ENCODE measurements at places on chromosomes 11 and 22.

DNA sequence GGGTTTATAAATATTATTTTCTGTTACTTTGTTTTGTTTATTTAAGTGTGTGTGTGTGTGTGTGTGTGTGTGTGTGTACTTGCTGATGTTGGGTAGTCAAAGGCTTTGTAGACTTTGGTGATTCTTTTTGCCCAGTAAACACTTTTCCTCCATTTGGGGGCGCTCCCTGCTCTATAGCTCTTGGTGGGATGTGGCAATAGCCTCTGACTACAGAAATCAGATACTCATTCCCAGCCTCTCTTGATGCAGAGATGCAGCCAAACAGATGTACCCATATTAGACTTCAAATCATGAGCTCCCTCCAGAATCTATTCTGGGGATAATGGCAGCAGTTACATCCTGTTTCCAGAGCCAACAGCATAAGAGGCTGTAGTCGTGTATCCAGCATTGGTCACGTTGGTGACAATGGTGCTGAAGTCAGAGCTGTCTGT lies 33.4 kb upstream of the APOL5 start:
- no peak for DNase-seq

- DNase-seq: peak; percentile 53
Observed at GRCh38 chr11:121300313-121300971, 7.9 kb downstream of the SC5D start.

GRCh38 chr11:19646921-19647320 lies 65.7 kb upstream of the NAV2 start:
- DNase-seq: no peak

GRCh38 chr22:31277741-31278140 lies 14.5 kb downstream of the PIK3IP1 start:
- DNase-seq: no peak

DNA sequence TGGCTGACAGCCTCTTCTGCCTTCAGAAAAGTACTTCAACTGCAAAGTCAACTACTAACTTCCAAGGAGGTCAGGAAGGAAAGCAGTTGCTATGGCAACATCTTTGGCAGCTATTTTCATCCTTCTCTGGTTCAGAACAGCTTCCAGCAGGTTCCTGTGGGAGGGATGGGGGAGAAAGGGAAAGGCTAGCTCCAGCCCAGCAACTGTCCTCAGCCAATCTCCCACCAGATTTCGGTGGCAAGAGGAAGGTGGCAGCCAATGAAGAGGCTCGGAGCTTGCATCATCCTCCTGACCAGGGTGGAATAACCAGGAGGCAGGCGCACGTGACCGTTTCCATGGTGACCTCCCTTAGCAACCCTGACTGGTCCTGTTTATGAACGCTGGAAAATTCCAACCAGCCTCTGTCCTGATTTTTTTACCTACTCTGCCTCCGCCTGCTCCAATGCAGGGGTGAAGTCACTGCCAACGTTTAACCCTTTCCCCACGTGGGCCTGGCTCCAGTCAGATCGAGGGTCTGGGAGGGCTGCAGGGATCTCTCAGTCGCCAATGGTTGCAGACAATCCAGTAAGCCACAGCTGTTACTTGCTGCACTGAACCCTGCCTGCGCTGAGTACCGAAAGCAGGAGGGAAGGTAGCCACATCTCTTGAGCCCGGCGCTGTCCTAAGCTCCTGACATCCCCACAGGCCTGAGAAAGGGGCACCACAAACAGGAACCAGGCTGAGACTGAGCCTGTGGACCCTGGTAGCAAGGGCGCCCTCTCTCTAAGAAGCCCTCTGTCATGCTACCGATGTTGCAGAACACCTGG lies 11.2 kb upstream of the MALAT1 start:
- peak; percentile 98 for DNase-seq

DNA sequence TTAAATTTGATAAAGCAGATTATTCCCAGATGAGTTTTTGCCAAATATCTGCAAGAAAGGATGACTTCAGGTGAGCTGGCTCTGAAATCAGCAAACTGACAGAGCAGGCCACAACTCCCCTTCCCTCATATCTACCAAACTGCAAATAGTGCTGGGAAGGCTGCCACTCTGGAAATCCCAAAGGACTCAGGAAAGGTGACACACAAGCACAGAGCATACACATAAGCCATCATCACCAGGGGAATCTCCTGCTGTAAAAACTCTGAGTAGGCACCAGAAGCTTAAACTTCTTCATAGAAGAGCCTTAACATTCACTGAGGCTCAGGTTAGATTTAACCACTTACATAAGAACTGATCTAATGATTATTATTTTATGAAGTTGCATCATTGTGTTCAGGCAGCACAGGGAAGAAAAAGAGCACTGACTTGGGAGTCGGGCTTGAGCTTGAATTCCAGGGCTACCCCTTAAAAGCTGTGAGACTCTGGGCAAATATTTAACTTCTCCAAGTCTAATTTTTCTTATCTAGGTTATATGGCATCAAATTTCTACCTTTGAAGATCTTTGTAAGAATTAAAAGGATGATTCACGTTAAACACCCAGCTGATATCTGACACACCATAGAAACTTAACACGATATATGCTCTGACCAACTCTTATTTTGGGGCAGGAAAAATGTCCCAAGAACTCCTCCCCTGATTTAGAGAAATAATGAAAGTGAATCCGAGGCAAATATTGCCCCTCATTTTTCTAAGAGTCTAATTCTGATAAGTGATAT lies 15.0 kb downstream of the SYTL2 start:
- no peak for DNase-seq

DNA sequence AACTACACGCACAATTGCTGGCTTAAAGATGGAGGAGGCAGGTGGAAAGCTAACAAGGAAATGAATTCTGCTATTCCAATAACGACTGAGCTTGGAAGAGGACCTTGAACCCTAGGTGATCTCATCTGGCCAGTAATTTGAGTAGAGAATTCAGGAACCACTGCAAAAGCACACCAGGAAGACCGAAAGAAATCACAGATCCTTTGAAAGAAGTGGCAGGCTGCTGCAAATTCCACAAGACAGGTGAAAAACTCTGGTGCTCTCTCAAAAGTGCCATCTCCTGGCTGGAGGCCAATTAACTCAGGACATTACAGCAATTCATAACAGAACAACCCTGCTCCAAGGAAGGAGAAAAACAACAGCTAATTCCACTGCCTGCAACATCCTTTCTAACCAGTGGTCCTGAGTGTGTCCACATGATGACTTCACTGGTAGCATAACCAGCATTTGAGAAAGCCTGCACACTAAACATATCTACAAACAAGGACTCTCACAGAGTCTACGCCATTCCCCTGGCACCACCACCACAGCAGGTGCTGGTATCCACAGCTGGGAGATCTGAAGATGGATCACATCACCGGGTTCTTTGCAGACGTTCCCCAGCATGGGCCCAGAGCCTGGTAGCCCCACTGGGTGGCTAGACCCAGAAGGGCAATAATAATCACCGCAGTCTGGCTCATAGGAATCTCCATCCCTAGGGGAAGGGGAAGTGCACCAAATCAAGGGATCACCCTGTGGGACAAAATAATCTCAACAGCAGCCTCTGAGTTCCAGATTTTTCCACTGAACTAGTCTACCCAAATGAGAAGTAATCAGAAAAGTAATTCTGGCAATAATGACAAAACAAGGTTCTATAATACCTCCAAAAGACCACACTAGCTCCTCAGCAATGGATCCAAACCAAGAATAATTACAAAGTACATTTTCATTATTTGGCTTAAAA lies 44.9 kb upstream of the CLTCL1 start:
- no peak for DNase-seq

DNA sequence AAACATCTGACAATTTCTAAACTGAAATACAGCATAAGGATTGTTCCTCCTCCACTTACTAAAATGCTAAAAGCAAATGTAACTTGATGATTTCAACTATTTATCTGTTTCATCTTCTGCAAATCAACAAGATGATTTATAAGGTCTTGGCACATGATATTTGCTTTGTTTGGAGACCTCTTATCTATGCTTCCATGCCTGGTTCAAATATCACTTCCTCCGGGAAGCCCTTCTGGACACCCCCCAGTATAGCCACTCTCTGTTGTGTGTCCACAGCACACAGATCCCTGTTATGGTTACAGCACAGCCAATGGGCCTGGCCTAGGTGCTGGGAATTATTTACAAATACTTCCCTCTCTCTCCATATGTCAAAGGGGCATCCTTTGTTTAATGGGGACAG lies 114.8 kb downstream of the C11orf58 start:
- DNase-seq: no peak

GRCh38 chr22:48506506-48507145 lies 1321.0 kb downstream of the BRD1 start:
- DNase-seq: no peak

GRCh38 chr11:12993626-12994025 lies 15.5 kb upstream of the RASSF10 start:
- DNase-seq: no peak

- no peak for DNase-seq
Observed at GRCh38 chr11:109132539-109132938, 289.5 kb upstream of the C11orf87 start.

DNA sequence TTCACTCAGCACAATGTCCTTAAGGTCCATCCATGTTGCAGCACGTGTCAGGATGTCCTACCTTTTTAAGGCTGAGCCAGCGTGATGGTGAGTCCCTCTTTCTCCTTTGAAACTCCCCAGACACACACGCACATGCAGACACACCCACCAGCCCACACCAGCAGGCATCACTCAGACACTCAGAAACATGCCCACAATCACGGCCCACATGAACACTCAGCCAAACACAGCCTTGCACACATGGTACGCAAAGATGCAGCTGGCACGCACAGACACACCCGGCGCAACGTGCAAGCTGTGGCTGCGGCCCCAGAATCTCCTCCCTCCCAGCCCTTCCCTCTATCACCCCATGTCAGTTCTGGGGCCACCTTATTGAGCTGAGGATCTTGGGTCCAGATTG lies 8.0 kb downstream of the FADS3 start:
- DNase-seq: no peak

DNA sequence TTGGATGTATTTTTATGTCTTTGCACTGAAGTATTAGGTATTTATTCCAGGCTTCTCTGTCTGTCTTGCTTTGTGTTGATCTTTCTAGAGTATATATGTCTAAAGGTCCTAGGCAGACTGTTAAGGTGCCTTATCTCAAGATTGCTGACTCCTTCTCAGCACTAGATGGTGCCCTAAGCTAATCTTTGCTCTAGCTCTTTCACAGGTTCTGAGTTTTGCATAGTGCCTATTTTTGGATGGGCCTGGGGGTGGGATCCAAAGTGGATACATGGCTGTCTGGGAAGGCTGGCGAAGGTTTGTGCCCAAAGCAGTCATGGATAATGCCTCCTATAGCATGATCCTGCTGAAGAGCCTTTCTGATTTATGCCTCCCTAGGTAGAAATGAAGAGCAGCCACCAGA lies 154.9 kb downstream of the TRPC6 start:
- DNase-seq: no peak

DNA sequence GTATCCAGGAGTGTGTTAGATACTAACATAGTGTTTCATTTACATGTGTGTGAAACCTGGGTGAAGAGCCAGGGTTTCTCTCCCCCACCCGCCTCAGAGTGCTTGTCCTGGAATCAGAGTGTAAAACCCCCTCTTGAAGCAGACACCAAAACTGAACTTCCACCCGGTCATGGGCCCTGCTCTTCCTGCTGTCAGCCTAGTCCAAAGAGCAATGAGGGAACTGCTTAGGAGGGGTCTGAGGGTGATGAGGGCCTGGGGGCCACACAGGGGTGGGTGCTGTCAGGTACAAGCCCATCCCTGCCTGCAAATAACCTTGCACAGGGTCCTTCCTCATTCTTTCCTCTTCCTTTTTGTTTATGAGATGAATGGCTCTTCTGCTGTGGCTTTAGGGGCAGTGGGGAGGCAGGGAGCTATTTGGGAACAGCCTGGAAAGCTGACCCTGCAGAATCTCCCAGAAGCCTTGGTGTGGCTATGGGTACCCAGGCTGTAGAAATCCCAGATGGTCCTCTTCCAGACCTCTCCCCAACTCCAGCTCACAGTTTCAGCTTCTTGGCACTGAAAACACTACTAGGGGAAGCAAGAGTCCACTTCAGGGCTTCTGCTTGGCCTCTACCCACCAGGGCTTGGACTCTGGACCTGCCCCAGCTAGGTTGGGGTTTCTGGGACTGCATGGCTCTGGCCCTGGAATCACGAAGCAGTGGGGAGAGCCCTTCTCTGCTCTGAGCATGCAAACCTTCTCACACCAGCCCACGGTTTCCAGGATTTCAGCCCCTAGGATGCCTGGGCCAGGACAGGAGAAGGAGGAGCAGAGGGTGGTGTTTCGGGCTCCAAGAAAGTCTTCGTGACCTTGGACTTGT lies 8.5 kb downstream of the BATF2 start:
- DNase-seq: no peak

GRCh38 chr11:117418737-117419481 lies 91.3 kb downstream of the CEP164 start:
- no peak for DNase-seq

GRCh38 chr11:12999597-12999996 lies 9.5 kb upstream of the RASSF10 start:
- no peak for DNase-seq

DNA sequence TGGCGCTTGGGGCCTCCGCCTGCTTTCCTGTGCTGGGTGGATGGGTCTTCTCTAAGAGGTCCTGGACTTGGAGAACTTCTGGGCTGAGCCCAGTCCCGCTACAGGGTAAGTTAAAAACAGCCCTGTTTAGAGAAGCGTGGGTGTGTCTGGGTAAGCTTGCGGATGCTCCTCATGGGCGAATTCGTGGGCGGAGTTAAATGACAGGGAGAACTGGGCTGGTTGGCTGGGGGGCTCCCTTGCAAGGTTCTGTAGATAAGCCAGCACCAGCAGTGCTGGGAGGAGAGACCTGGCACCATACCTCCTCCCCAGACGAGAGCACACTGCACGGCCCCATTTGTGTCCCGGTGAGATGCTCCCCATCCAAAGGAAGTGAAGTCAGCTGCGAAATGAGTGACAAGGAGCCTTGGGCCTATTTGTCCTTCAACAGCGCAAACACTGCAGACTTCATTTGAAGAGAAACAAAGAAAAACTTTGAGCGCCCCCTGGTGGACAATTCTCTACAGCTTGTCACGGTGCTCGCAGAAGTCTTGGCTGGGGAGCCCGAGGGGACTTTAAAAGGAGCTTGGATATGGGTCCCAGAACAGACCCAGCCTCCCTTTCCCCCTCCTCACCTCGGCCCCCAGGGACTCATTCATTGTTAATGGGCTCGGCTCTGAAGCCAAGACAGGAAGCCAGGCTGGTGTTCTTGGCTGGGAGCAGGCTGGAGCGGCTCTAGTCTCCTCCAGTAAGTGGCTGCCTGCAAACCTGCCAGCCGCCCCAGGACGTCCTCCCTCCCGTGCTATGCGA lies 39.5 kb downstream of the TP53I11 start:
- DNase-seq: peak; percentile 93

DNA sequence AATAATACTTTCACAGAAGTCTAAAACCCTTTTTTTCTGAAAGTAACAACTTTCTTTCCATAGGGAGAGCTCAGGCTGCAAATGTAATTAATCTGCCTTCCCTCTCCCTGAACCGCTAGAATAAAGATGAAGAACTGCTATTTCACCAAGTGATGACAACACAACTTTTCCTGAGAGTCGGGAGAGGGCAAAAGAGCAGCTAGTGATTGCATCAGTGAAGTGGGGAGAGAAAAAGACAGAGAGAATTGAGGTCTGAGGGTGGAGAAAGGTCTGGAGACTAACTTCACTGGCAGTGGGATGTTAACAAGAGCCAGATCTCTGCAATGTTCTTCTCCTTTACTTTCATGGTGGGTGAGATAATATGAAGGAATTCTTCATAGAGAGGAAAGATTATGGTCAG lies 10.9 kb upstream of the MPEG1 start:
- no peak for DNase-seq
